ENCODE measurements at places on chromosomes 1 and 21.

DNA sequence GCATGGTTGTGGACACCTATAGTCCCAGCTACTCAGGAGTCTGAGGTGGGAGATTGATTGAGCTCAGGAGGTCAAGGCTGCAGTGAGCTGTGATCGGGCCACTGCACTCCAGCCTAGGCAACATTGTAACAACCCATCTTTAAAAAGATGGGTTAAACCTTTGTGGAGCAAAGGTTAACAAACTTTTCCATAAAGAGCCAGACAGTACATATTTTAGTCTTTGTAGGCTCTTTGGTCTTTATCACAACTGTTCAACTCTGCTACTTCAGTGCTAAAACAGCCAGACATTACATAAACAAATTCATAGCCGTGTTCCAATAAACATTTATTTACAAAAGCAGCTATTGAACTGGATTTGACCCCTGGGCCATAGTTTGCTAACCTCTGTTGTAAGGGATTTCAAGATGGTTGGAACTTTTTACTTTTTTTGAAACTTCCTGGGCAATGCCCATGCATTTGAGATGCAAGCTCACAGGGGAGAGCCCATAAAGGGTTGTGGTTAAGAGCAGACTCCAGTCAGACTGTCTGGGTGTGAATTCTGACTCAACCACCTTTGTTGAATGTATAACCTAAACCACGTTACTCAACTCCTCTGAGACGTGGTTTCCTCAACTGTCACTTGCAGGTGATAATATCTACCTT lies 10.8 kb downstream of the INAVA start:
- no peak for DNase-seq

- no peak for DNase-seq
These were observed at the start of gene STPG1 for GRCh38 chr1:24413350-24414163. Gene STPG1 (minus strand): TSS chr1:24413782. CDS start chr1:24401388, 12,394 bp downstream.

GRCh38 chr1:25676488-25676887 lies 59.9 kb downstream of the MAN1C1 start:
- DNase-seq: no peak

- DNase-seq: no peak
These were observed 180.6 kb upstream of the EDN2 start for GRCh38 chr1:41664861-41665640.

GRCh38 chr1:21175670-21176581 lies 771 bp downstream of the EIF4G3 start:
- DNase-seq: no peak

- DNase-seq: no peak
These were observed 5.1 kb downstream of the CD1D start for GRCh38 chr1:158185770-158186169.

- no peak for DNase-seq
These were observed 32.9 kb upstream of the DOCK7 start for GRCh38 chr1:62720946-62721554.

GRCh38 chr21:35504277-35504676 lies 455.2 kb upstream of the RUNX1 start:
- no peak for DNase-seq

GRCh38 chr1:22077728-22078127 lies 25.2 kb downstream of the CDC42 start:
- no peak for DNase-seq

DNA sequence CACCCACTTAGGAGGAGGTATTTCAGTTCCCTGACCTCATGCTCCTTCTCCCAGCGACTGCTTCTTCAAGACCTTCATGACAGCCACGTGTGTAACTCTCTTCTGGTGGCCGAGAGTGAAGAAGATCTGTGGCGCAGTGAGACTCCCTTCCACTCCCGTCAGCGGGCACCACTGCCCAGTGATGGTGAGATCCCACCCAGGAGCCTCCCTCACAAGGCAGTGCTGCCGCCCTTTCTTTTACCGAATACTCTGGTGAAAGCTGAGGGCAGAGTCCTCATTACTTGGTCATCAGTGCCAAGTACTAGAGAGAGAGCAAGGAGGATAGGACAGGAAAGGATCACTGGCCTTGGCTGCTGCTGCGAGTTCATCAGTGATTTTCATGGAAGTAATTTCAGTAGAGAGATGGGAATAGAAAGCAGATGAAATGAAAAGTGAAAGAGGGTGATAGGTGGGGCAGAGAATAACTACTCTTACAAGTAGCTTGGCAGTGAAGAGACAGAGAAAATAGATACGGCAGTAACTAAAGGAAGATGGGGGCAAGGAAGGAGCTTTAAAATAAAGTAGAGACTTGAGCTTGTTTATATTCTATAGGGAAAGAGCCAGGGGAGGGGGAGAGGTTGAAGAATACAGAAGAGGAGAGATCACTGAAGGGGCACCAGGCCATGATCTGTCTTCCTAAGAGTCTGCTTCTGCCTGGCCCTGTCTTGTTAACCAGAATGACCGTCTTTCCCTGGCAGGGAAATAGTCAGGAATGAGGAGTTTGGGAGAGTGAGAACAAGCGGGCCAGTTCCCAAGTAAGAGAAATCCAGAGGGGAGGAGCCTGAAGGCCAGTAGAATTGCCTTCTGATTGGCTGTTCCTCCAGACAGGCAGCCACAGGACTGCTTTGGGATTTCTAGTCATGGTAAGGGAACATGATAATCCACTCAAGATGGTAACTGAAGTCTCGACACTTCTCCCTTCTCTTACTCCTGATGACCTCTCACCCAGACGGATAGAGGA lies 18.3 kb downstream of the HYI start:
- DNase-seq: no peak

GRCh38 chr1:42765269-42765668 lies 1.6 kb downstream of the P3H1 start:
- no peak for DNase-seq

DNA sequence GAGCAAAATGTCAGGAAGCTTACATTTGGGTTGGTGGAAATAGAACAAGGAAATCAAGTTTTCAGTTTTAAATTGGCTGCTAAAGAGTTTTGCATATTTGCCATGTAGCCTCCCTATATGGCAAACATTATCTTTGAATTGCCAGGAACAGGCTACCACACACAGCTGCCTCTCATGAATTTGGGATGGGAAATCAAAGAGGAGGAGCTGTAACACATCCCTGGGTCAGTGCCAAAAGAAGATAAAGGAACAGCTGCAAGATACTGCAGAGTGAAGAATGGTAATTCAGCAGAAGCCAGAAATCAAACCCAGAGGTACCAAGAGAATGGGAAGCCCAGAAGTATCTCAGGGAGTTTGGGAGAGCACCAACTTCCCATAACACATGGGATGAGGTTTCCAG lies 18.6 kb upstream of the RASAL2 start:
- DNase-seq: peak; percentile 60

GRCh38 chr1:85275701-85276214 lies 674 bp downstream of the BCL10 start:
- no peak for DNase-seq

DNA sequence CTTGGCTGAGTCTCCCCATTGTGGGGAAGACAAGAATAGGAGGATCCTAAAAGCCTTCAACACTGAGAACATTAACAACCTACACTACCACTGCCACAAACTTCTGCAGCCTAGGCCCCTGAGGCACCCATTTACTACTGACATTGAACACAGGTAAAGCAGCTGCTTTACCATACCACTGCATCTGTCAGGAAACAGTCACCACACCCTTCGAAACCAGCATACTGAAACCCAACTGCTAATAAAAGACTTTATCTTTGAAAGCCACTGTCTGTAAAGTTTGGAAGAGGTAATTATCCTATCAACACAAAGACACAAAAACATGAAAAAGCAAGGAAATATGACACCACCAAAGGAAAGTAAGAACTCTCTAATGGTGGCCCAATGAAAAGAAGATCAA lies 7.4 kb downstream of the IFNAR1 start:
- no peak for DNase-seq

DNA sequence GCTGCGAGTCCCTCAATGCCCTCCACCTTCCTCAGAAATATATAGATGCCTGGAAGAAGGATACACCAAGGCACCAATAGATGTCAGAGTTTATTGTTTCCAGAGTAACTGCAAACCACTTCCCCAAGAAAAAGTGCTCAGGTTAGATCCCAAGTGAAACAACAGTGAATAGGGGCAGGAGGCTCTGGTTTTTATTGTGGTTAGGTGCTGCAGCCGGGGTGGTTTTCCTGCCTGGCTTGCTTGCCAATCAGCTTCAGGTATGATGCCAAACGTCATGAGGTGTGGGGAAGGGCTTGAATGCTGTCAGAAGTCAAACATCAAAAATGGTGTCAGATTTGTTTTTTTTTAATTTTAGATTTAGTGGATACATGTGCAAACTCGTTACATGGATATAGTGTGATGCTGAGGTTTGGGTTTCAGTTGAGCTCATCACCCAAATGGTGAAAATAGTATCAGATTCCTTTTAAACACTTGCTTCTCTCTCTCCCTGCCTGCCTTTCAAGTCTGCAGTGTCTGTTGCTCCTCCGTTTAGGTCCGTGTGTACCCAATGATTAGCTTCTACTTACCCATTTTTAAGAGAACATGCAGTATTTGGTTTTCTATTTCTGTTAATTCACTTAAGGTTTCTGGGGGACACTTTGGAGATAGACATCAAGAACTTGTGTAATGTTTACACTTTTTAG lies 1317.0 kb downstream of the MRPL39 start:
- no peak for DNase-seq

GRCh38 chr1:150146849-150147542 lies 2.7 kb upstream of the PLEKHO1 start:
- DNase-seq: no peak

DNA sequence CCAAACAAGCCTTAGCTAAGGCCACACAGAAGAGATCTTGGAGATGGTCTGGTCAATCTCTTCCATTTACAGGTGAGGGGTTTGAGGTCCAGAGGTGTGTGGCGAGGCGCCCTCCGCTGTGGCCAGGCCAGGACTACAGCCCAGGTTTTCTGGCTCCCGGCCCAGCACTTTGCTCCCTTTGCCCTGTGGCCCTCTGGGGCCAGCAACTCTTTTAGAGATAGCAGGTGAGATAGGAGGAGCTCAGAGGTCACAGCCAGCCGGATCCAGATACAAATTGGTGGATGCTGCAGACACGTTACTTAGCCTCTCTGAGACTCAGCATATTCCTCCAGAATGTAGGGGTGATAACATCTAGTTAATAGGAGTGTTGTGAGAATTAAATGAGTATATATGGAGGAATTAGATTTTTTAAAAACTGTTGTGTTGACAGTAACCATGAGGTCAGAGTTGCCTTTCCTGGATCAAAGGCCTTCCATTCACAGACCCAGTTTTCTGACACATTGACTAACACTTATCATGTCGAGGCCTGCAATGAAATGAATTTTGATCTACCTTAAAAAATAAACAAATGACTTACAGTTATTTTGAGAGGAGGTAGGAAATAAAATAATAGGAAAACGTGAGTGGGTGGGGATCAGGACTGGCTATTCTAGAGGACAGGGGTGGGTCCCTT lies 16.6 kb downstream of the TEX35 start:
- no peak for DNase-seq

GRCh38 chr1:214124915-214125314 lies 137.1 kb downstream of the PROX1 start:
- no peak for DNase-seq

DNA sequence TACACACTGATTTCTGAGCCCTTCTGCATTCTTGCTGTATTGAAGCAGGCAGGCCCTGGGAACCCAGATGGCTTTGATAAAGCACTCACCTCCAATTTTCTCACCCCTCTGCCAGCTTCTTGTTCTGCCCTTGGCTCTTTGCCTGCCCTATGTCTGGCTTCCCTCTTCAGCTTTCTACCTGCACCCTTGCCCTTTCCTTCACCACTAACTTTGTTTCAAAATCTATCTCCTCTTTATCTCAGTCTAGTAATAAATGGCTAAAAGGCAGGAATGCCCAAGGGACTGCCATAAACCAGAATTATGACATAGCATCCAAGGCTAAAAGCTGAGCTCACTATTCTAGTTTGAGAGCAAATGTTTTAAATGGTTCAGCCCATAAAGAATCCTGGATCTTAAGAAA lies 178.7 kb downstream of the TNR start:
- DNase-seq: no peak

DNA sequence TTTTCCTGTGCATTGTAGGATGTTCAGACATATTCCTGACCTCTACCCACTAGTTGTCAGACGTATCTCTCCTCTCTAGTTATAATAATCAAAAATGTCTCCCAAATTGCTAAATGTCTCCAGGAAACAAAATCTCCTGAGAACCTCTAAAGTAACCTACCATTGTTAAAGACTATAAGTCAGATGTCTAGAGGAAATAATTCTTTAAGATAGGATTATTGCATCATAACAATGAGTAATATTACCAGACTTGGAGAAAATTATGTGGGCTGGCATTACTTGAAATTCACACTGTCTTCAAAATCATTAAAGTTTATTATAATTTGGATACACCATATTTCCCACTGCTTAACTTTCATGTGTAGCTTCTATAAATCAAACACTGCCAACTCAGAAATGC lies 643.0 kb upstream of the ADGRL2 start:
- no peak for DNase-seq

- DNase-seq: no peak
These were observed 6.7 kb downstream of the MRTO4 start for GRCh38 chr1:19258353-19258752.

DNA sequence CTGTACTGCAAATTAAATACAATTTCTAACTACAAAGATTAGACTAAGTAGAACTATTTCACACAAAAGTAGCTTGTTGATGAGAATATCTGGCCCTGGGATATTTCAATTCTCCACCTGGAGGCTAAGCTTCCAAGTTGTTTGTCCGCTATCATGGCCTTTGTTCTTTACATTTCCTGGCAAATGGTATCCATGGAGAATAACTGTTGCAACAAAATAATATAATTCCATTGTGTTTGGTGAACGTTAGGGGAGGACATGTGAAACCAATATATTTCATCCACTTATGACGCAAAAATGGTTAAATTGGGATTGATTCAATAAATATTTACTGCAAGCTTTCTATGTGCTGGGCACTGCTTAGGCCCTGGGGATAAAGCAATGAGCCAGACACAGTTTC lies 565.4 kb downstream of the PTPRC start:
- DNase-seq: no peak

DNA sequence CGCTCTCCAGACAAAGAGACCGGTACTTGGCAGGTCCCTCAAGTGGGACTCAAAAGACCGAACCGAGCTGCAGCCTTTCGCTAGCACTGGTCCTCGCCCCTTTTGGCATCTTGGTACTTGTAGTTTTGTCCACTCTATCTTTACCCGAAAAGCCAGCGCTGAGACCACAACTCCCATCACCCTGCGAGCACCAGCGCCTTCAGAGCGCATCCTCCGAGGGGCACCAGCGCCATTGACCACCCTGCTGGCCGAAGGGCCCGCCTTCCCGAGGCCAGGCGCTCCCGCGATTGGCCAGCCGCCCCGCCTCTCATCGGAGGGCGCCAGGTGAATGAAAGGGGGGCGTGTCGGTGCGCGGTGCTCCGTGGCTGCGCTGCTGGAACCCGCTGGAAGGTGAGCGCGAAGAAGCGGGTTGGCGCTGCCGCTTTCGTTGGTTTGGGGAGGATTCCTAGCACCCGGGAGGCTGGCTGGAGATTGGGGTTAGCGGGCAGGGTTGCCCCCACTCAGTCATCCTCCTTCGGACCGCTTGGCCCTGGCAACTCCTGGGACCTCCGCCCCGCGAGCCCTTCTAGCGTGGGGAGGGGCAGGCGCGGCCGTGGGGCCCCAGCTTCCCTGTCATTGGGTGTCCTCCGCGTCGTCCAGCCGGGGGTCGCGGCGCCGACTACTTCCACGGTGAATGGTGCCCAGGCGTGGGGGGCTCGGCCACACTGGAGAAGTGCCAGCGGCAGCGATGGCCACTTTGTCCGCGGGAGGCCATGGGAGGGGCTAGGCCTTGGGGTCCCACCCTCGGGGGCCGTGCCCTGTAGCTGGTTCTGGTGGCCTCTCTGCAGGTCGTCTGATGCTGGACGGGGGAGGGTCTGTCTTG lies at the start of gene ZBTB8B:
Gene ZBTB8B, plus strand, starts transcription at position 357 of the 862 bp plus-strand sequence. CDS start 5,553 bp downstream, outside the sequence.
- peak; percentile 94 for DNase-seq

GRCh38 chr1:99650030-99650429 lies 4.1 kb downstream of the PALMD start:
- no peak for DNase-seq

- DNase-seq: no peak
These were observed 2.9 kb upstream of the RABGAP1L start for GRCh38 chr1:174156437-174156836.
